ENCODE measurements at places on chromosomes 5 and 9.

- DNase-seq, result no peak
Measured at GRCh38 chr9:29830821-29831220, 2257.5 kb upstream of the C9orf72 start.

DNA sequence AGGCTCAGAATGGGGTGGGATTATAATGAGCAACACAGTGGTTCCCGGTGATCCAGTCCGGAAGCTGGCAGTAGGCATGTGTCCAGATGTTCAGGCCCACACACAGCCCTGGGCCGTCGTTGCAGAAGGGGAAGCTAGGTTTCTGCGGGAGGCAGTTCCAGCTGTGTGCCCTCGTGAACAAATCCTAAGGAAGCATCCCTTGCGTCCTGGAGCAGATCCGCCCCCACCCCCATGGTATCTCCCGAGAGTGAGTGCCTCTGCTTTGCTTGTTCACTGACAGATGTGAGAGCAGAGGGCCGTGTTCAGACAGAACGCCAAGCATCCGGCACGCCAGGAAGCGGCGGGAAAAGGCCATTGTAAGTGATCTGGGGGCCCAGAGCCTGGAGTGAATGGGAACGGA lies 104.8 kb downstream of the PDE6A start:
- no peak for DNase-seq

GRCh38 chr9:14345354-14346230 lies 31.7 kb upstream of the NFIB start:
- DNase-seq, result no peak

- DNase-seq, result no peak
Measured at GRCh38 chr9:81474792-81475191, 214.6 kb downstream of the TLE1 start.

DNA sequence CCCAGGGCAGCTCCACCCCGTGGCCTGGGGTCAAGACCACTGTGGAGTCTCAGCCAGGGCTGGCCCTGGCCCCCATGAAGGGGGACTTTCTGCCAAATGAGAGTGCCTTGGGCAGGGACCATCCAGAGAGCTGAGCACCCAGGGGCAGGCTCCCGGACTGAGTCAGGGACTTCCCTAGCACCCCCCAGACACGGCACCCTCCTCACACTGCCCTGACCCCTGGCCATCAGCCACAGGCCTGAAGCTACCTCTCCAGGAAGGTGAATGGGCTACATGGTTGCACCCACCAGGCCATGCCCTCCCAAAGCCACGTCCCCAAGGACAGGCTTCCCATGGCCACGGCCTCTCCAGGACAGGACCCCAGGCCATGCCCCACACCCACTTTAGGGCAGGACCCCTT lies 9.5 kb downstream of the CCDC187 start:
- no peak for DNase-seq

DNA sequence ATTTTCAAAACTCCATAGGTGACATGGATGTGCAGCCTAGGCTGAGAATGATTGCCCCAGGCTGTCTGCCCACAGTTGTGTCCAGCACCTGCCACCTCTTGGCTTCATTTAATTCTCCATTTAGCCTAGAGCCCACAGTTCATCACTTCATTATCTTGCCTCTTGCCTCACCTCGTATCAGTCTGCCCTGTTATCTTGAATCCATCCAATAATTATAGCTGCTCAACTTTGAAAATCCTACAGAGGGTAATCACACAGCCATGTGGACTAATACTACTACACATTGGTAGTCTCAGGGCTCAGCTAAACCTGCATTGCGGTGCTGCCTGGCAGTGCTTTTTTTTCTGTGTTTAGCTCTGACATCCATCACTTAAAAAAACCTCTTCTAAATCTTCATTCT lies 7.4 kb downstream of the UGCG start:
- DNase-seq, result no peak

DNA sequence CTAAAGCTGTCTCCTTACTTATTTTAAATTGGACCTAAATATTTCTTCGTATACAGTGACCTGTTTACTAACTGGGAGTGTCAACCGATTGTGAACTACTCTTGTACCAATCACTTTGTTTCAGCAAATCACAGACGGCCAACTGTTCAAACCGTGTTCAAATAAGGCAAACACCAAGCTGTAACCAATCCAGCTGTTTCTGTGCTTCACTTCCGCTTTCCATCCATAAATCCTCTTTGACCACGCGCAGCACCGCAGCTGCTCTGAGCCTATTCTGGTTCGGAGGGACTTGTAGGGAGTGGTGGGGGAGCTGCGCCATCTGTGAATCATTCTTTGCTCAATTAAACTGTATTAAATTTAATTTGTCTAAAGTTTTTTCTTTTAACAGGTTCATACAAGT lies 4.8 kb upstream of the FAM240B start:
- DNase-seq, result no peak

- no peak for DNase-seq
Measured at GRCh38 chr5:141881886-141882285, 3.7 kb upstream of the PCDH1 start.

DNA sequence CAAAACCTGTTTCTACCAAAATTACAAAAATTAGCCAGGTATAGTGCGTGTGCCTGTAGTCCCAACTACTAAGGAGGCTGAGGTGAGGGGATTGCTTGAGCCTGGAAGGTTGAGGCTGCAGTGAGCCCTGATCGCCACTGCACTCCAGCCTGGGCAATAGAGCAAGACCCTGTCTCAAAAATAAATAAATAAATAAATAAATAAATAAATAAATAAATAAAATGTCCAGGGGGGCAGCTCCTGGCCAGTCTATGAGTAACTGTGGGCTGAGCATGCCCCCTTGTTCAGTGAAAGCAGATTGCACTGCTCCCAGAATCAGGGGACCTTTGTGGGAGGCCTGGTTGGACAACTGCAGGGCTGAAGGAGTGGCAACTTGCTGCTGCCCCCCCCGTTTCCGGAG lies 62.7 kb downstream of the PDE6A start:
- no peak for DNase-seq

GRCh38 chr5:933251-933861 lies 40.7 kb downstream of the TRIP13 start:
- DNase-seq, result no peak

GRCh38 chr5:19706776-19707175 lies 281.2 kb downstream of the CDH18 start:
- no peak for DNase-seq

DNA sequence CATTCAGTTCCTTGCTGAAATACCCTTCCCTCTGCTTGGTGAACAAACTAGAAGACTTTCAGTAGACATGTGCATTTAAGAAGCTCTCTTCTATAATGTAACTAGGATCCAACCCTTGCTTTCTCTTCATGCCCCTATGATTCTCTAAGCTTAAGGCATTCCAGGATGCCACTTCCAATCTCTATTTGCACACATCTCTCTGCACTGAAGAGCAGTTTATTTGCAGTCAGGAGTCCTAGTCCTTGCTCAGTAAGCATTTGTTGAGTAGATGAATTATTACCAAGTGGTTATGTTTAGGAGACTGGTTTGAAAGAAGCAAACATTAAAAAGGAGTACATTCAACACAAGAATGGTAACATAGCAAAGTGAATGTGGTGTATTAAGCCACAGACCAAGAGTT lies 274.2 kb upstream of the KLF9 start:
- no peak for DNase-seq

GRCh38 chr5:181215997-181216989 lies 6.8 kb upstream of the TRIM41 start:
- no peak for DNase-seq

DNA sequence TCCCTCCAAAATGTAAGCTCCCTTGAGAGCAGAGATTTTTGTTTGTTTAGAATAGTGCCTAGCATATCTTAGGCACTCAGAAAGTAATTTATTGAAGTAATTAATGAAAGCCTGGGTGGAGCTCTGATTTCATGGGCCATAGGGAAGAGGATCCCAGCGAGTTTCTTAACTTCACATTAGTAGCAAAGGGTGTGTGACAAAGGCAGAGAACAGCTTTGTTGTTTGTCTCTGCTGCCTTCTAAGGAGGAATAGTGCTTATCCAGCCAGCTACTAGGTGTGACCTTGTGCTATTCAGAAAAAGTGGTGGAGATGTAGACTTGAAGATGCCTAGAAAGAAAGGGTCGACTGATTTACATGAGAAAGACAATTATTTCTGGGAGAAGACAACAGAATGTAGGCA lies 149.0 kb downstream of the CD180 start:
- no peak for DNase-seq

DNA sequence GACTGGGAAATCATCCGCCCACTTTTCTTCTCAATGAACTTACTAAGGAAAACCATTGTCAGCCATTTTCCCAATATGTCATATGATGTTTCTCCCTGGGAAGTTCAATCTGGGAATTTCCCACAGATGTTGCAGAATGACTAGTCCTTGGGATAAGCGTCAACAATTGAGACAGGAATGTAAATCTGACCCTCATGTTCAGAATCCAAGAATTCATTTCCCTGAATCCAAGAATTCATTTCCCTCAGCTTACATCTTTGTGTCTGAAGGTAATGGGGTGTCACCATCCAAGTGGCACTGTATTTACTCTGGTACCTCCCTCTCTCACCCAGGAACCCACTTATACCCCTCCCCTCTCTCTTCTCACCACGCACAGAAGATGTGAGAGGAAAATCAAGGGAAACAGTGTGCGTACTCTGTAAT lies 7.4 kb downstream of the KLF9 start:
- no peak for DNase-seq

DNA sequence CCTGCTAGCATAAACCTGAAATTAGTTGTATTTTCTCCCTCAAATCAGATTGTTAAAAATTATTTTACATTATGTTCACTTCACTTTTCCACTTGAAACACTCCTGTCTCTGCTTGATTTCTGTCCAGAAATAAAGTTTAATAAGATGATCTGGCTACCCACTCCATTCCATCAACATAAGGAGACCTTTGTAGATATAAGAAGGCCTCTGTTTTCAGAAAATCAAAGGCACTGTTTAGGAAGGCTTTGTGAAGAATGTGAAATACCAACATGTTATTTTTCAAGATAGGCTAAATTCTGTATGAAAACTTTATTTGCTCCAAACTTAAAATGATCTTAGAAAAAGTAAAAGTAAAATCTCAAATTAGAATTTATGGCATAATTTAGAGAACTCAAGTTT lies 15.1 kb downstream of the RHOBTB3 start:
- no peak for DNase-seq

GRCh38 chr9:130946766-130947617 lies 7.9 kb upstream of the FIBCD1 start:
- DNase-seq, result no peak

- no peak for DNase-seq
Measured at GRCh38 chr5:74943905-74944304, 77.7 kb upstream of the FAM169A start.

- DNase-seq, result no peak
Measured at GRCh38 chr5:3741374-3741770, 145.7 kb downstream of the IRX1 start.

GRCh38 chr9:127972236-127972871 lies 8.4 kb downstream of the EEIG1 start:
- no peak for DNase-seq

DNA sequence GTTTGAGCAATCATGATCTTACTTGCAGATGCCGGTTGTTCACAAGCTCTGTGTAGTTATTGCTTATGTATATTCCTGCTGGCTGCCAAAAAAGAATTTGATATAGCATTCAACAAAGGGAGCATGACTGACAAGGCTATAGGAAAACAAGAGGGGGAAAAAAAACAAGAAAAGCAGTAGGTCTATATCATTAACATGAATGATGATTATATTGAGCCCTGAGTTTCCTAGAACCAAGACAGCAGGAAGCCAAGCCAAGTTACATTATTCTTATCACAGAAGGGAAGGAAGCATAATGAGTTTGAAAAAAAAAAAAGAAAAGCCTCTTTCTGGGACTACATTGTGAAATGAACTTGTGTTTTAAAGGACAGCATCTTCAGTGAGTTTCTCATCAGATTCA lies 41.0 kb downstream of the TSTD2 start:
- no peak for DNase-seq

GRCh38 chr5:178366998-178367735 lies 134.6 kb upstream of the PHYKPL start:
- DNase-seq, result no peak

DNA sequence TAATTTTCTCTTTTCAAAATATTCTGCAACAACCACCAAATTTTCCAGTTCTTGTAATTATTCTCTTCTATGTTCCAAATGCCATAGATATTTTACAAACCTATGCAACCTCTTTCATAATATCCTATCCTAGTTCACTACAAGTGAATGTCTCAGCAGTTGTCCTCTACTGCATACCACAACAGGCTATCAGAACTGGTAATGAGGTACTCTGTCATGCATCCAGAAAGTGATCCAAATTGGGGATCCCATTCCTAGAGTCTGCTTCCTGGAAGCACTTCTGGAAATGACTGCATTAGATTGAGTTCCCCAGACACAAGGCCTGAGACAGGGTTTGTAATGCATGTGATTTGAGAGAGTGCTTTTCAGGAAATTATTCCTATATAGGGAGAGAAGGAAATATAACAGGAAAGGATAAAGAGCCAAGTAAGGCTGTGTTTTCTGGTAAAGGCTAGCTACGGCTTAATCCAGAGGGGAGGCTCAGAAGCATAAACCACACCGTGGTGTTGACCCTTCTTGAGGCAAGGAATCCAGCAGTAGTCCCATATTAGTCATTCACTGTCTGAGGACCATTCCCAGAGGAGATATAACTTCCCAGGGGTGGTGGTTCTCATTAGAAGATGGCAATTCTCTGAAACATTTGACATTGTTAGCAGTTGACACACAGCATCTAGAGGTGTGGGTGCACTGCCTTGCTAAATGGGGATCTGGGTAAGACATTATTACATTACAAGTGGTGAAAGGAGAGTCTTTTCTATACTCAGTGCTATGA lies 80.3 kb upstream of the FST start:
- DNase-seq, result no peak
